ENCODE measurements at places on chromosomes 16 and 17.

GRCh38 chr17:76783146-76783545, 45.2 kb downstream of the MFSD11 start:
- no peak for DNase-seq

GRCh38 chr16:2954656-2955381, 9.3 kb upstream of the KREMEN2 start:
- no peak for DNase-seq

- DNase-seq: no peak
Observed at GRCh38 chr16:85334718-85335583, 222.7 kb upstream of the CIBAR2 start.

DNA sequence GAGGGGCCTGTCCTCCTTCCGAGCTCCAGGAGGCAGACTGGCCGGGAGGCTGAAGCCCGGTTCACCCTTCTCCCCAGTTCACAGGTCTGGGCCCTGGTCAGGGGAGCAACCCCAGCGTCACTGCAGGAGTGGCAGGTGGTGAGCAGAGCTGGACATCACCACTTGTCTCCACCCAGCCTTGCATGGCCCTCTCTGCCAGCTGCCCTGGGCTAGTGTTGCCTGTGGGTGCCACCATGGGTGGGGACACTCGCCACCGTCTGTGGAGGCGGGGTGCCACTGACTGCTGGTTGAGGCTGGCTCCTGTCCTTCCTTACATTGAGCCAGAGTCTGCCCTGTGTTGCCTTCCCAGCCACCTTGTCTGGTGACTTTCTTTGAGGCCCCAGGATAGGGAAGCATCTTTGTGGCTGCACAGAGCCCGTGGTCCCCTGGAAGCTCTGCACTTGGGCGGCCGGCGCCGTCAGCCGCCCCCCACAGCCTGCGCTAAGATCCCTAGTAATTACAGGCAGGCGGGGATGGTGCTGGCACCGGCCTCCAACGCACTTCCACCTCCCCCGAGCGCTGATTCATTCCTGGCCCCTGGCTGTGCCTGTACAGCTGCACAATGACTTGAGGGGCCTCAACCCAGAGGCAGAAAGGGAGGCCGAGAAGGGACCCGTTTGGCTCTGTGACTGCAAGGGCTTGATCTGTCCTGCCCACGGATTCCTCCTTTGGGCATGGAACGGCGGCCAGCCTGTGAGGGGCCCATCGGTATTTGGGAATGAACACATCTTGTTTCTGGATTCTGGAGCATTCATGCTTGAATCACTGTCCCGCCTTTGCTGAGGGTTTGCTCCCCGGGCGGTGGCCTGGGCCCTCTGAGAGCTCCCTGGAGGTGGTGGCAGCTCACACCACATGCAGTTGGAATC, 5.2 kb downstream of the BAIAP2 start:
- no peak for DNase-seq

GRCh38 chr17:49734515-49735490, 27.0 kb upstream of the SLC35B1 start:
- DNase-seq: no peak

DNA sequence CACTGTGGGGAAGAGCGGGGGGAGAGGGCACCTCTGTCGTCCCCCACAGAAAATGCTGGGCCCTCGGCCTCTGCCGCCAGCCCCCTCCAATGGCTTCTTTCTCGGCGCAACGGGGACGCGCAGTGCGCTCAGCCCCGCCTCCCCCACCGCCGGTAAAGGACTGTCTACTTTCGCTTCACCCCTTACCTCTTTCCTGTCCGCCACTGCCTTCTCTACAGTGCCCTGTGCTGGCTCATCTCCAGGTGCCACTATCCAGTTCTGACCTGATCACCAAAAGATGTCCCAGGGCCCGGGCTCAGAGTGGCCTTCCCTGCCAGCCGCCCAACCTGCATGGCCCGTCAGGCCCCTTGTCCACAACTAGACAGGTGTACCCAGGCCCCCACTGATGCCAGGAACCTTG, 7.3 kb downstream of the ENDOV start:
- DNase-seq: no peak

- peak; percentile 64 for DNase-seq
Observed at GRCh38 chr16:79599837-79600637, 500 bp downstream of the MAF start.

- no peak for DNase-seq
Observed at GRCh38 chr16:27799896-27800295, 250.0 kb downstream of the KATNIP start.

- DNase-seq: no peak
Observed at GRCh38 chr16:56426585-56426984, 1.2 kb upstream of the AMFR start.

DNA sequence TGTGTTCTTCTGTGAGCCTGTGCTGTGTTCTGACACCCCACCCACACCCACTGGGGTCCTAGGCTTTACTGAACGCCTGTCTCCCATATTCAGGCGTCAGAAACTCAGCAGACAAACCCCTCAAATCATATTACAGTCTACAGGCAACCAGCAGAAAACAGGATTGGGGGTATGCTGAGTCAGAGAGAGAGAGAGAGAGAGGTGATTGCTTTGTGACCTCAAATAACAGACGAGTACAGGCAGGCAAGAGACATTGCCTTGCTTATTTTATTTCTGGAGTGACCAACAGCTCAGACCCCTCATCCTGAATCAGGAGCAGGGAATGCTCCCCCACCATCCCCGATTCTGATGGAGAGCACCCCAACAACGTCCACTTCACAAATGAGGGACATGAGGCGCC, 473.9 kb downstream of the PMP22 start:
- no peak for DNase-seq

- no peak for DNase-seq
Observed at GRCh38 chr17:73140566-73140965, 24.2 kb upstream of the SSTR2 start.

DNA sequence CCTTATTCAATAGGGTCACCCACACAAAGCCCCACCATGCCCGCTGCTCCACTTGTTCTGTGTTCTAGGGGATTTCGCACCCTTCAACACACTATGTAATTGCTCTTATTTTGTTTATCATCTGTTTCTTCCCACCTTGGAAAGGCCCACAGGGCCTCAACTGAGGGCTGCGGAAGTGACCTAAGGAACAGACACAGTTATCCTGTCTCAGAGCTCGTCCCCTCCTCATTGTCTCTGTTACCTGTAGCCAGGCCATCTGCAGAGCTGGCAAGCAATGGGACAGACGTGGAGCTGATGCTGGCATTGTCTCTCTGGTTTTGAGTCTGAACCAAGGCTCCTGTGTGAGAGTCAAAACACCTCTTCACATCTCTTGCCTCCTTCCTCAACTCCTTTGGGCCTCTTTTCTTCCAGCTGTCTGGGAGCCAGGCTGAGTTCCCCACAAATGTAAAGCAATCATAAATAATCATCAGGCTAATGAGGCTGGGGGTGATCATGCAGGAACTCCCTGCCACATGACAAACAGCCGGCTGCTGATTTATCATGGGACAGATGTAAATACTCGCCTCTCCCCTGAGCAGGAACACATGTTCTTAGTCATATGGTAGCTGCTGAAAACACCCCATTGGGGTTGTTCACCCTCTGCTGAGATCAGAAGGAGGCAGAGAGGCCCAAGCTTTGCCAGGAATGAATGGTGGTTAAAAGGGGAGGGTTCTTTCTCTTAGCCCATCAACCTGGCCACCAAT, 71.9 kb downstream of the AXIN2 start:
- no peak for DNase-seq

GRCh38 chr17:27602721-27603420, 28.1 kb upstream of the LGALS9 start:
- peak; percentile 73 for DNase-seq

- no peak for DNase-seq
Observed at GRCh38 chr16:50523710-50524109, 24.5 kb upstream of the NKD1 start.

- DNase-seq: no peak
Observed at GRCh38 chr16:58109330-58109729, 19.9 kb downstream of the CFAP20 start.

GRCh38 chr16:2428784-2429033, 538 bp upstream of the CCNF start:
- DNase-seq: no peak

GRCh38 chr17:74742978-74743545, 5.4 kb upstream of the NHERF1 start:
- DNase-seq: no peak

GRCh38 chr17:79681628-79682261, 49.0 kb upstream of the ENPP7 start:
- no peak for DNase-seq

DNA sequence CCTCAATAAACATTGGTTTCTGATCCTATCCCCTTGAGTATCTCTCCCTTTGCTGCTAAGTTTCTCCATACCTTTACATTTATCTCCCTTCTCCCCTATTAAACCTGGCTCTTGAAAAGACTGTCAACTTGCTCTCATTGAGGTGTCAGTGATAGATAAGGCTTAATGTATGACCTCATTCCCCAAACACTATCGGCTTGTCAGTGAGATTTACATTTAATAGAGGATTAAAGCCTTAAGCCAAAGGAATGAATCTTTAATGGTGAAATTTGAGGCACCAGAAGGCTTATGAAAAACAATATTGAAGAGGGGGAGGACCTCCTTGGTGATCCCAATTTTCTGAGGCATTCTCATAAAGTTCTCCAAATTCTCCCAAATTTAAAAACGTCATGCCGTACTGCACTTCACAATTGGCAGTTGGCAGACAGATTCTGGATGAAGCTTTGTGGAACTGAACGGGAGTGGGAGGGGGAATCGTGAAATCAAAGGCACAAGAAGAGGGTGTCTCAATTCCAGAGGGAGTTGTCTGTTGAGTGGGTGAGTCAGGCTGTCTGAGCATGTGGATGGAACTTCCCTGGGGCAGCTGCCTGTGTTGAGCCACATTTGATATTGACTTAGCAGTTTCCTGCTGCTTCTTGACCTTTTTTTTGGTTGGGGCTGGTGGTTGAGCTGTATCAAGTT, 478.8 kb downstream of the NPIPA7 start:
- DNase-seq: no peak

DNA sequence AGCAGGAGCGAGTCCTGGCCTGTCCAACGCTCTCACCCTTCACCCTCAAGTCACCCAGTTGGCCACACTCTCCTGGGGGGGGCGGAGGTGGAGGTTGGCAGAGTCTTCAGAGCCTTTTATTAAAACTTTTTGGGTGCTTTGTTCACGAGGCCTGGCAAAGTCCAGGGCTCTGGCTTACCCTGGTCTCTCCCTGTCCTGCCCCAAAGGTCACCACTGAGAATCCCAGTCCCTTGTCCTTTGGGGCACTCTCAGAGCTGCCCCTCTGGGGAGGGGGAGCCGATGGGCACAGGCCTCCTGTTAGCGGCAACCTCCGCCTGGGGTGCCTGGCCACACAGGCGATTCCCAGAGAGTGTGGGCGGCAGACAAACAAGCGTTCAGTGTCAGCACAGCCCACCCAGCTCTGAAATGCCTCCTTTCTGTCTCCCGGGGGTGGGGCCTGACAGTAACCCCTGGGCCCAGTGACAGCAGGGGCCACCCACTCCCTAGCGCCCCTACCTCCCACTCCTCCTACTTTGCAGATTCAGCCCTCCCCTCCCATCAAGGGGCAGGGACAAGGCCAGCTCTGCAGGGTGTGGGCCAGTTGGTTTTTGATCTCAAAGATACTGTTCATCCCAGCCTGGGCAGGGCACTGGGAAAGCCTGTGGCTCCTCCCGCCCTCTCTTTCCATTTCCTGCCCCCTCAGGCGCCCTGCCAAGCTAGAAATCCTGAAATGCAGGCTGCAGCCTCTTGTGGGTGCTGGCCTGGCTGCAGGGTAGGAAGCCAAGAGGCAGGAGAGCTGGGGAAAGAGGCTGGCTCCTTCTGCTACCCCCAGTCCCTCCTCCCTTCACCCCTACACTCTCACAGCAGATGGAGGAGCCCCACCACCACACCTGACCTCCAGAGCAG, 36.6 kb upstream of the EMP2 start:
- peak; percentile 42 for DNase-seq

GRCh38 chr17:59361916-59362810, 30.7 kb downstream of the YPEL2 start:
- DNase-seq: peak; percentile 63

DNA sequence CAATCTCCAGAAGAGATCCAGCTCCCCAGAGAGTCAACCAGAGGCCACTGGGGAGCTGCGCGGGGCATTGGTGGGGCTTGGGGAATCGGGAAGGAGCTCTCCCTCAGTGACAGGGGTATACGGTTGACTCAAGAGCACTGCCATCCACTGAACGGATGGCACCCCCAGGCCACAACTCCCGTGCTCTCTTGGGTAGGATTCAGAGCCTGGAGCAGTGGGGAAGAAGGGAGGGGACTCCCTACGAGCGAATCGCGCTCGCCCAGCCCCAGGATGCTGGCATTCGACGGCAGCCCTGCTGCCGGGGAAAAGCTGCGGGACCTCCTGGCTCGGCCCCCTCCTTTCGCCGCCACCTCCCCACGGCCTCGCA, 473 bp upstream of the TPPP3 start:
- no peak for DNase-seq

DNA sequence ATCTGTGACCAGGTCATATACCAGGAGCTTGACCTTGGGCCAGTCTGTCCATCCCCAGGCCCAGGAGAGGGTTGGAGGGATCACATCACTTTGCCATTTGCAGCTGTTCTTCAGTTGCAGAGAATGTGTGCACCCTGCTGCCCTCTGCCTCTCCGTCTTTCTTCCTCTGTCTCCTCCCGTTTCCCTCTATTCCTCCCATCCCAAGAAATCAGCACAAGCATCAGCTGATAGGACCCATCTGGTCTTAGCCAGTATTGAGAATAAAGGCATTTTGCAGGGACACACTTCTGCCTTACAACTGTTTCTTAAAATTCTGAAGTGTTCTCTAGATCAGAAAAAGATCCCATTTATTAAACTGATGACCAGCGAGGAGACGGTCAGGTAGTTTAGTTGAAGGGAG, 368.7 kb downstream of the CPPED1 start:
- DNase-seq: no peak

GRCh38 chr16:85998171-85998867, 99.4 kb downstream of the IRF8 start:
- peak; percentile 36 for DNase-seq

- DNase-seq: no peak
Observed at GRCh38 chr16:78727536-78727935, 628.1 kb downstream of the WWOX start.
